ENCODE measurements at places on chromosomes 6 and 20.

GRCh38 chr20:48080583-48080982, 295.3 kb upstream of the SULF2 start:
- no peak for DNase-seq

DNA sequence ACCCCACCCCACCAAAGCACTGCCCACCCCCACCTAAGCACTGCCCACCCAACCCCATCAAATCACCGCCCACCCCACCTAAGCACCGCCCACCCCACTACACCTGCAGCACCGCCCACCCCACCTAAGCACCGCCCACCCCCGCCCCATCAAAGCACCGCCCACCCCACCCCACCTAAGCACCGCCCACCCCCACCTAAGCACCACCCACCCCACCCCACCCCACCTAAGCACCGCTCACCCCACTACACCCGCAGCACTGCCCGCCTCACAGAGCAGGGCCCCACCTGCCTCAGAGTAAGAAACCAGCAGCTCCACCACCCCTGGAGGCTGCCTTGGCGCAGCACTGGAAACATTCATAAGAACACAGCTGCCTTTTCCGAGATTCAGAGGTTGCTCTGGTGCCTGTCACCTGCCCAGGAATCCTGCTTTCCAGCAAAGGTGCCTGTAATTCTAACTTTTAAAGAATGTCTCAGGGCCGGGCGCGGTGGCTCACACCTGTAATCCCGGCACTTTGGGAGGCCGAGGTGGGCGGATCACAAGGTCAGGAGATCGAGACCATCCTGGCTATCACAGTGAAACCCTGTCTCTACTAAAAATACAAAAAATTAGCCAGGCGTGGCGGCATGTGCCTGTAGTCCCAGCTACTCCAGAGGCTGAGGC, 148.2 kb downstream of the BMP7 start:
- no peak for DNase-seq

DNA sequence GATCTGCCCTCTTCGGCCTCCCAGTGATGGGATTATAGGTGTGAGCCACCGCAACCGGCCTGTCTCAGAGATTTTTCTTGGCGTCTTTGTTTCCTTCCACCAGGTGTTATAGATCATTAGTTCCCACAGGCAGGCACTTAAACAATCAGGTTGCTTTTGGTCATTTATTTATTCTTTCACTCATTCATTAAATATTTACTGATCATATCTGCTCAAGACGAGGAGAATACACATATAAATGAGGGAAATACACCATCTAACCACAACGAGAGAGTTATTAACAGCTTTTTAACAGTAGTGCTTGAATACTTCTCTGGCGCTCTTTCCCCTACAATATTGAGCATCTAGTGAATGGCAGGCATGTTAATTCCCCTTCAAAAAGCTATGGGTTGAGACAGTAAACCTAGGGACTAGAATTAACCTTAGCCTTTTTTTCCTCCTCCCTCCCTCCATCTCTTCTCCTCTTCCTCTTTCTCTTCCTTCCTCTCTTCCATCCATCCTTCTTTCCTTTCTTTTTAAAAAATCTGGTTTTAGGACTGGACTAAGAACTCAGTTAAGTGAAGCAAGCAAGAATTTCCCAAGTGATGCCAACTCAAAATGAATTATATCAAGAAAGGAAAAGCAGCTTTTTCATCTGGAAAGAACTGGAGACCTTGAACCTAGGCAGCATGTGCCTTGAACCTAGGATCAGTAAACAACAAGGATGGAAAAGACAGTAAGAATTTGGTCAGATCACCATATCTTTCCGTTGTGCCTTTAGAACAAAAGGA, 41.1 kb upstream of the RFPL4B start:
- no peak for DNase-seq

- DNase-seq = no peak
These were observed 300.8 kb downstream of the PHF3 start for GRCh38 chr6:63936399-63936798.

GRCh38 chr20:1622450-1622849, 2.6 kb upstream of the SIRPB1 start:
- no peak for DNase-seq

GRCh38 chr6:29564875-29565274, 5.3 kb upstream of the UBD start:
- DNase-seq = no peak

GRCh38 chr6:74871757-74872156, 334.1 kb downstream of the COL12A1 start:
- no peak for DNase-seq

- no peak for DNase-seq
These were observed 694 bp downstream of the MRPS18B start for GRCh38 chr6:30618270-30618797.

DNA sequence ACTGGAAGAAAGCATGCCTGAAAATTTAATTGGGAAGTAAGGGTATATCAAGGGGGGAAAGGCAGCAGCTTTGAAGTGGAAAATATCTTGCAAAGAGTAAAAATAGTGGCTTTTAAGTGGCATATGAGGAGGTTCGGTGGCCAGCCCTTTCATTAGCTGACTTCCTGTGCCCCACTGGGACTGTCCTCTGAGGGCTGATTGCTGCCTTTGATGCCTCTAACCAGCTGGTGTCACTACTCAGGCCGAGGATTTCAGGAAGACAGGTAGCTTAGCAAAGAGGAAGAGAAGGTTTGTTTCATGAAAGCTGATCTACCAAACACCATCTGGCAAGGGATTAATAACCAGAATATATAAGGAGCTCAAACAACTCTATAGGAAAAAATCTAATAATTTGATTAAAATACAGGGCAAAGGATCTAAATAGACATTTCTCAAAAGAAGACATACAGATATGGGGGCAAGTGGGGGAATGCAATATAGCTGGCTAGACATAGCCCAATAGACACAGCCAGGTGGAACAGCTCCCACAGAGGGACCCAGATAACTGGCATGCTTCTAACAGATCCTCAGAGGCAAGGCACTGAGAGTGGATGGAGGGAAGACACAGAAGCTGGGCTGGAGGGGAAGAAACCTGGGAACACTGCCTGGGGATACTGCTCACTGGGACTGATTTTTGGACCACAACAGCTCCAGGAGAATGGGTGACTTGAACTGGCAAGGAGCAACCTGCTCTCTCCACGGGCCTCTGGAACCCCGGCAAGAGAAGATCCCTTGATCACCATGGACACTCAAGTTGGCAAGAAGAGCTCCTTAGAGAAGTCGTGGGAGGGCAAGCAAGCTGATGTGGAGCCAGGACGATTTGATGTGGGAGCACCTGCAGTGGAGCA, 33.2 kb downstream of the CCN2 start:
- no peak for DNase-seq

DNA sequence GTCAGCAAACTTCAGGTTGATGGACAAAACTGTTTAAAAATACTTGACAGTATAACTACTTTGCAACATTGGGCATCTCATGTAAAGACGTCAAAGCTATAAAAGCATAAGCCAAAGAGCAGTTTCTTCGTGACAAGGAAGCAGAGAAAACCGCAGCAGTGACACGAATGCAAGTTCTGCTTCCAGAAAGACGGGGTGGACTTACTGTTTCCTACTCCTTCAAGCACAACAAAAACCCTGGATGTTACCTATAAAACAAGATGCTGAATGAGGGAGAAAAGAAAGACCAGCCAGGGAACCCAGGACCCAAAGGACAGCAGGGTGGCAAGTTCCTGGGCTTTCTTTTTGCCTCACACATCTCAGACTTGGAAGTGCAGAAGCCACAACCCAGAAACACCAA, 98.0 kb downstream of the DLL1 start:
- DNase-seq = no peak
